ENCODE measurements at places on chromosomes 4 and X. TPM values are rescaled to one million over a fixed set of nuclear protein-coding genes. Genes with fewer than 3 reads are reported as not detected.

- no peaks in the 10 kb centered on the region for H3K4me1 ChIP-seq
- DNase-seq: no peak
- no peak overlapping the region for H3K4me3 ChIP-seq
- no peak overlapping the region for H3K27ac ChIP-seq
- no peaks in the 10 kb centered on the region for H3K27me3 ChIP-seq
Measured at GRCh38 chrX:68396953-68397352, 36.3 kb downstream of the OPHN1 start.

HTR2C gene
- not detected for total RNA-seq

SMARCA1 gene
- 145 TPM for total RNA-seq

UCP1 gene
- 0.11 TPM for total RNA-seq

- no peak overlapping the region for H3K4me3 ChIP-seq
- no peak overlapping the region for H3K27ac ChIP-seq
- H3K36me3 ChIP-seq: no peaks in the 10 kb centered on the region
- H3K4me1 ChIP-seq: no peaks in the 10 kb centered on the region
Measured at GRCh38 chrX:107549504-107549903, 78.8 kb upstream of the PRPS1 start.

ELOVL6 gene
- total RNA-seq: 19.6 TPM

NHSL2 gene
- total RNA-seq: not detected

DNA sequence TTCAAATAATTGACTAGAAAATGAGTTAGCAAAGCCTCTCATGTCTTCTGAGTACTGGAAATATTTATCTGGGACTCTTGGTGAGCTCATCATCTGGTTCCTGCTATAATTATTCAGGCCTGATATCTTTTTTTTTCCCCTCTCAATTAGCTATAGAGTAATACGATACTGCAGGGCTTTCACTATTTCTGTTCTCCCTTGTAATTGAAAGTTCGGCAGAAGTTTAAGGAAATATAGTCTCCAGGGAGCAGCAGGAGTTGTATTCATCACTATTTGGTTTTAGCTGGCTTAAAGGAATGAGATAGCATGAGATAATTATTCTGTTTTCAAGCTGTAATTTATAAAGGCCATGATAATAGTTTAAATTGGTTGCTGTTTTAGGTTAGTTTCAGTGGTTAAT, 378.6 kb upstream of the EPHA5 start:
- H3K27me3 ChIP-seq: no peaks in the 10 kb centered on the region
- DNase-seq: no peak
- no peak overlapping the region for H3K4me3 ChIP-seq

GRCh38 chr4:40546969-40547788, 82.5 kb downstream of the RBM47 start:
- no peak for DNase-seq
- no peaks in the 10 kb centered on the region for H3K36me3 ChIP-seq
- H3K27me3 ChIP-seq: no peaks in the 10 kb centered on the region
- no peak overlapping the region for H3K27ac ChIP-seq

- no peaks in the 10 kb centered on the region for H3K36me3 ChIP-seq
- H3K27ac ChIP-seq: no peak overlapping the region
- H3K4me1 ChIP-seq: no peaks in the 10 kb centered on the region
- H3K27me3 ChIP-seq: no peaks in the 10 kb centered on the region
Measured at GRCh38 chr4:46445710-46446314, 55.9 kb upstream of the GABRA2 start.

DNA sequence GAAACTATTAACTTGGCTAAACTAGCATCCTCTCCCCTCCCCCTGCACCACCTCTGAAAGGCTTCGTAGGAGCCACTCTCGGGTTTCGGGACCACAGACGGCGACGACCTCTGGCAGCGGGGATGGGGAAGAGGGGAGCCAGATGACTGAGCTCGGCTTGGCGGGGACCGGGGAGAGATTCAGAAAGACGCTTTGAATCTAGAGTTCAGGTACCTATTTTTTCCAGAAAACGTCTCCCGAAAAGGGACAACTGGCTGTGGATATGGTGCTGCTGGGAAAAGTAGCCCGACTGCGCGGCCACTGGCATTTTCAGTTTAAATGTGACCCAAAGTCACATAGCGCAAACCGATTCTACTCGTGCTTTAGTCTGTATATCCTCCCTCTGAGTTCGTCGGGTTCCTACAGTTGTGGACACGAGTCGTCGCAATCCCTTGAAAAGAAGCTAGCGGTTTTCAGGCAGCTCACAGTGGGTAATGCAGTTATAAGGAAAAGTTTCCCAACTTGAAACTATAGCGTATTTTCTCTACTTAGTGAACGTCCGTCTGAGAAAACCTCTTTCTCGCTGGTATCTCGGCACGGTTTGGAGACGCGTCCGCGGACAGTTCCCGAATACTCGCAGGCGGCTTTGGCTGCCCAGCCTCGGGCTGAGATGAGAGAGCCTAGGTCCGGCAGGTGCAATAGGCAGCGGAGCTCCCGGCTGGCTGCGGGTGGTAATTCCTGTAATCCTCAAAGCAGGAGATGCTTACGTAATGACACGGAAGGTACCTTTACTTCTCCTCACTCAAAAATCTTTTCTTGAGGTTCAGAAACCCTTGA, 1.3 kb downstream of the PARM1 start:
- H3K36me3 ChIP-seq: no peaks in the 10 kb centered on the region
- H3K27ac ChIP-seq: no peak overlapping the region
- peaks cover 7% of the 10 kb centered on the region for H3K27me3 ChIP-seq
- H3K4me3 ChIP-seq: no peak overlapping the region
- DNase-seq: no peak

- peaks cover 4% of the 10 kb centered on the region for H3K27me3 ChIP-seq
- DNase-seq: no peak
Measured at GRCh38 chrX:23374291-23374690, 39.6 kb downstream of the PTCHD1 start.

TBC1D8B gene
- 11.6 TPM for total RNA-seq

BGN gene
- total RNA-seq: 0.18 TPM

DNA sequence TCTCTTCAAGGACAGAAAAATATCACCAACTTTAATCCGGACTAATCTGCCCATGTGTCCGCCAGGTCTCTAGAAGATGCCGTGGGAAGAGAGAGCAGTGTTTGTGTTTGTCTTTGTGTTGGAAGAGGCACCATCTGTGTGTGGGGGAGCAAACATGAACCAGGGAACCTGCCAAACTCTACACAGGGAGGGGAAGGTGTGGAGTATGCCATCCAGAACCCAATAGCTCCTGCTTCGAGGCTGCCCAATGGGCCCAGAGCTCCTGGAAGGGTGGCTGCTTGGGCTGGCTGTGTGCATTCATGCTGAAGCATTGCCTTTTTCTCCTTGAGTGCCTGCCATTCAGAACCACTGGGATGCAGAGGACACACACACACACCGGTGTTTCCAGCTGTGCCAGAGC, 536.2 kb downstream of the MID1IP1 start:
- no peaks in the 10 kb centered on the region for H3K36me3 ChIP-seq
- no peak for DNase-seq
- no peak overlapping the region for H3K27ac ChIP-seq
- no peaks in the 10 kb centered on the region for H3K27me3 ChIP-seq

DNA sequence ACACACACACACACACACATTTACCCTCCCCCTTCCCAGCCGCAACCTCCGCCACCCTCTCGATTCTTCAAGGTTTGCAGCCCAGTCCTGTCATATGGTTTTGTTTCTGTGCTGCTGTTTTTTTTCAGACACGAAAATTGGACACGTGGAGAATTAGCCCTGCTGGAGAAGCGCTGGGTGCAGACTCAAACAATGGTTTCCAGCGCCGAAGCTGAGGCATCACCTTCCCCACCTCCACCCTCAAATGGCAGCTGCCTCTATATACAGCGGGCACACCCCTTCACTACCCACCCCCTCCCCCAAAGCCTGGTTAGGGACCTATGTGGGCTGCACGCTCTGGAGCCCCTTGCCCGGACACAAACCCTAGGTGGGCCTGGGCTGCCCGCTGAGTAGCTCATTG, 87.9 kb downstream of the BCOR start:
- H3K4me1 ChIP-seq: peaks cover 22% of the 10 kb centered on the region
- DNase-seq: no peak
- no peak overlapping the region for H3K4me3 ChIP-seq

- no peaks in the 10 kb centered on the region for H3K36me3 ChIP-seq
- H3K27ac ChIP-seq: no peak overlapping the region
- no peak for DNase-seq
- H3K4me3 ChIP-seq: no peak overlapping the region
Measured at GRCh38 chr4:150164956-150165629, 86.8 kb downstream of the DCLK2 start.

DNA sequence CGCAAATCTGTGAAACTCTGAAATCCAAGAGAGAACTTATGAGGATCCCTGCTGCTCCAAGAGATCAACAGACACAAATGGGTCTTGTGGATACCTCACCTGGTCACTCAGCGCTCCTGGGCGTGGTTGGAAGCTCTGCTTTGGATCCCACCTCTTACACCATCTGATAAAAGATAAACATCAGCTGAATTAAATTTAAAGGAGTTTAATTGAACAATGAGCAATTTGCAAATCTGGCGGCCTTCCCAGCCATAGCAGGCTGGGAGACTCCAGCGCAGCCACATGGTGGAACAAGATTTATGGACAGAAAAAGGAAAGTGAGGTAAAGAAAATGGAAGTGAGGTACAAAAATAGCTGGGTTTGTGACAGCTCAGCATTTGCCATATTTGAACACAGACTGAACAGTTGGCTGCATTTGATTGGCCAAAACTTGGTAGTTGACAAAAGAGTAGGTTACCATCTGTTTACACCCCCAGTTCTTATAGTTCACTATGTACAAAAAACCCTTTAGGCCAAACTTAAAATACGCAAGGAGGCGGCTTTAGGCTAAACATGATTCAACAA, 437.3 kb upstream of the NDST3 start:
- no peaks in the 10 kb centered on the region for H3K4me1 ChIP-seq
- H3K27me3 ChIP-seq: no peaks in the 10 kb centered on the region
- no peak for DNase-seq
- no peak overlapping the region for H3K4me3 ChIP-seq
- no peak overlapping the region for H3K27ac ChIP-seq

DNA sequence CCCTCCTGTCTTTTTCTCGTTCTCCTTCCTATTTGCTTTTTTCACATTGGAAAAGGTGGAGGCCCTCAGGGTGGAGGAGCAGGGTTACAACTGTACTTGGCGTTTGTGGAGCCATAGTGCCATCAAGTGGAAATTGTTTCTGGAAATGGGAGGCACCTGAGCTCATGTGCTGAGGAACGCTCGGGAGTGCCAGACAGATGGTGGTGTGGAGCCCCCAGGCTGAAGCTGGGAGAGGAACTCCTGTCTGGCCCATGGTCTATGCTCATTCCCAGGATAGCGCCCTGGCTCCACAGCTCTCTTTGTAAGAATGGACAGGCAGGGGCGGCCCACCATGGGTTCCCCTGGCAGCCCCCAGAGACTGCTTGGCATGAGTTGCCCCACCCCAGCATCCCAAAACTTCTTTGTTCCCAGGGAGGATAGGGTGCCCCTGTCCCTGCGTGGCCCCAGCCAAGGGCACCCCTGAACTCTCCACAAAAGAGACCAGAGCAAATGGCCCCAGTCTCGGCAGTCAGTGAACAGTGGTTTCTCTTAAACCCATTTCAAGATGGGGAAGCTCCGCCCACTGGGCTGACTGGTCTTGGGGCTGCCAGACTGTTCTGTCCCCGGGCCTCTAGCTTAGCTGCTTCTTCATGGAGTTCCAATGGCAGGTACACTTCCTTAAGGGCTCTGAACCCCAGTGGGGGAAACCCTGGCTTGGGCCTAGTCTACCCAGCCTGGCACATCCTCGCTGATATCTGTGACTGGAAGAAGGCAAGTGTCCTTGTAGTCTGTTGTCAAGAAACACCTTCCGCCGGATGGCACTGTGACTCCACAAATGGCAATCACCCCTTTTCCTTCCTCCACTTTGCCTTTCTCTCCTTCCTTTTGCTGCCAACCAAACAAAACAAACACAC, 70.1 kb downstream of the NBDY start:
- peak; percentile 10 for DNase-seq
- no peaks in the 10 kb centered on the region for H3K36me3 ChIP-seq
- H3K4me3 ChIP-seq: no peak overlapping the region

DNA sequence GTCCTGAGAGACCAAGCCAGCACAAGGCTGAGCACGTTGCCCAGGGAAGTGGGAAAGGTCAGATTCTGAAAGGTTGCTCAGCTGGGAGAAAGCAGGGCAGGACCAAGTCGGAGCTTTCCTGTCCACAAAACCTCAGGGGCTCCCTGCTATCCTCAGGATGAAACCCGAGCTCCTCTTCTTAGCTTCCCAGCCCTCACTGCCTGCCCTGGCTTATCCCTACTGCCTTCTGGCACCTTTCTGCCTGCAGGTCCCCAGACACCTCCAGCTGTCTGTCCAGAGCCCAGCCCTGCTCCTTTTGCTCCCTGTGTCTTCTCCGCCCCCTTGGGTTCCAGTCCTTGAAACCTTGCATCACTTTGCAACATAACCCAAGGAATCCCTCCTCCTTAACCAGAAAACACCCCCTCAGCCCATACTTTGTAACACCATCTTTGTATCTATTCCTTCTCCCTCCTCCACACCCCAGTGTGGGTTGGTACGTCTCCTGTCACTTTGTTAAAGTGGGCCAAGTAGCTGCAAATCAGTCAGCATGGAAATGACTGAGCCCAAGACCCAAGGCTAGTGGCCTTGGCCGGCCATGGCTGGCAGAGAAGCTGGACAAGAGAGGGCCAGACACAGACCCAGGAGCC, 20.0 kb upstream of the PRRG3 start:
- H3K36me3 ChIP-seq: no peaks in the 10 kb centered on the region
- no peak overlapping the region for H3K27ac ChIP-seq
- H3K27me3 ChIP-seq: no peaks in the 10 kb centered on the region
- H3K4me1 ChIP-seq: no peaks in the 10 kb centered on the region

DNA sequence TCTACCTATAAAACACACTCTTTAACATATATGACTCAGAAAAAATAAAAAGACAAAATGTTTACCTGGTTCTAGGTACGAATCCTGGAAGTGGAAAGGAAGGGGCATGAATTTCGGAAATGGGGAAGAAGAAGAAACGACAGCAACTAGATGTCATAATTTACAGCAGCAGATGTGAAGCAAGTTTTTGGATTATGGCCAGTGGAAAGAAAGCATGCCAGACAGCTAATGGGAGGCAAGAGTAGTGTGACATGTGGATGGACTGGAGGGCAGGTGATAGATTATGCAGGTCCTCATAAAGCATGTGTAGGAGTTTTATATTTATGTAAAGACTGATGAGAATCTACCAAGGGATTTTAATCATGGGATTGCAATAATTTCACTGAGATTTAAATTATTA, 279.0 kb upstream of the TACR3 start:
- H3K4me3 ChIP-seq: no peak overlapping the region
- no peak for DNase-seq
- no peaks in the 10 kb centered on the region for H3K27me3 ChIP-seq
- H3K36me3 ChIP-seq: no peaks in the 10 kb centered on the region
- H3K4me1 ChIP-seq: no peaks in the 10 kb centered on the region
- no peak overlapping the region for H3K27ac ChIP-seq

GNRHR gene
- not detected for total RNA-seq

GRCh38 chr4:146577111-146577510, 55.4 kb upstream of the SLC10A7 start:
- no peak overlapping the region for H3K4me3 ChIP-seq
- DNase-seq: no peak
- no peaks in the 10 kb centered on the region for H3K4me1 ChIP-seq
- H3K27me3 ChIP-seq: no peaks in the 10 kb centered on the region

GLRA2 gene
- not detected for total RNA-seq

- H3K4me3 ChIP-seq: peak overlapping the region; percentile 81
- DNase-seq: peak; percentile 85
- no peaks in the 10 kb centered on the region for H3K36me3 ChIP-seq
- no peaks in the 10 kb centered on the region for H3K27me3 ChIP-seq
- H3K4me1 ChIP-seq: peaks cover 30% of the 10 kb centered on the region
- H3K27ac ChIP-seq: peak overlapping the region; percentile 98
Measured at GRCh38 chrX:48802089-48802904, 430 bp downstream of the HDAC6 start.

GRCh38 chr4:20544645-20545044, 155.6 kb upstream of the PACRGL start:
- no peaks in the 10 kb centered on the region for H3K36me3 ChIP-seq
- peak; percentile 14 for DNase-seq
- H3K4me1 ChIP-seq: no peaks in the 10 kb centered on the region
- H3K4me3 ChIP-seq: no peak overlapping the region
